ENCODE measurements at places on chromosomes 1 and 21.

DNA sequence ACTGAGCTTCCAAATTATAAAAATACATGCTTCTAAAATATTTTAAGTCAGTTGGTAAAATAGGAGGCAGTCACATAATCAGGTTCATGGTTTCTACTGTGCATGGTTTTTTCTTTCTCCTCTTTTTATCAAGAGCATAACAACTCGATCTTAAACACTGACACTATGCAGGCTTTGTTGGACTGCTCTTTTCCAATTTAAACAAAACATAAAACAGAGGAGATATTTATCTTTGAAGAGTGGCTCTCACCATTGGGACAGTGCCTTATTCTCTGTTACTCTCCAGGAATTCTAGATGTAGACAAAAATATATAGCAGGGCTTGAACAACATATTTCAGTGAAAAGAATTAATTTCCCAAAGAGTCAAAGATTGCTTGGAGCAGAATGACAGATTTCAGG, 883.5 kb upstream of the ADGRL2 start:
- no peak for DNase-seq

DNA sequence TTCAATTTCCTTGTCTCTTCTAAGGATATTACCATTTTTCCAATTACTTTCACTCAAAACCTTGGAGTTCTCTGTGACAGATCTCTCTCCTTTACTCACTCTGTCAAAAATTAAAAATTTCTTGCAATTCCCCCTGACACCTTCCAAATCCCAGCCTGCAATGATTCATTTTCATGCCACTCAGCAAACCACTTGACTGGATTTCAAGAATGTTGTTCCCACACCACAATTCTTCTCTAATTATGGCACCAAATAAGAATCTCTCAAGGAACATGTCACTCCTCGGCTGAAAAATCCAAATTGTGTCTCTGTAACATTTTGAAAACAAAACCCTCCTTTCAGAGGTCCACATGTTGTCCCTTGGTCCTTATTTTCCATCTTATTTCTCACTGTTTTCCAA, 438.9 kb upstream of the ZP4 start:
- DNase-seq: no peak

- DNase-seq: no peak
Observed at GRCh38 chr21:37799211-37800056, 116.8 kb downstream of the KCNJ6 start.

GRCh38 chr1:40421431-40422384, 28.6 kb upstream of the ZFP69B start:
- DNase-seq: no peak

DNA sequence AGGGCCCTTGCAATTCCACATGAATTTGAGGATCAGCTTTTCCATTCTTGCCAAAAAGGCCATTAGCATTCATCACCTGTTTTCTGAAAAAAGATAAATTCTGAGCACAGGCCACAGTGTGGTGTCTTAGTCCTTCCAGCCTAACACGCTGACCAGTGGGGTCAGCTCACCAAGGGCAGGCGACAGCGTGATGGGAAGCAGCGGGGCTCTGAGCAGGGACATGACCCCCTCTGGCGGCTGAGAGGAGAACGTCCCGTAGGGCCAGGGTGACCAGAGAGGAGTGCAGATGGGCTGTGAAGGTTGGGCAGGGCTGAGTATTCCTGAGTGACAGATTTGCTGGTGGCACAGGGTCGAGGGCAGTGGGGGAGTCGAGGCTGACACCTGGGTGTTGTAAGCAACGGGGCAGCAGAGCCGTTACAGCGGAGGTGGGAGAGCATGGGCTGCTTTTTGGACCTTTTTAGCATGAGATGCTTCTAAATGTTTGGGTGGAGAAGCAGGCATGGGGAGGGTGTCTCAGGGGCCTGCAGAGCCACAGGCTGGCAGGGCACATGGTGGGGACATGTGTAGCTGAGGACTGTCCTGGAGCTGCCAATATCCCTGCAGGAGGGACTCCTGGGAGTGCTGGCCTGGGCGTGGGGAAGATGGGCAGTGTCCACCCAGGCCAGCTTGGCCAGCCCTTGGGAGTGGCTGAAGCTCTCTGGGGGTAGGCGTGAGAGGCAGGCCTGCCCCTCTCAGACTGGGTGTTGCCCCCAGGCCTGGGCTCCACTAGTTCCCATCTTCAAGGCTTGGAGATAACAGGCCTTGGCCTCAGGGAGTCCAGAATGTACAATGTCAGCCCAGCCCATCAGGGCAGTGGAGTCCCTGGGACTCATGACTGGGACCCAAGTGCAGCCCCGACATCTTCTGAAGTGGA, 8.6 kb upstream of the CALML6 start:
- peak; percentile 58 for DNase-seq

DNA sequence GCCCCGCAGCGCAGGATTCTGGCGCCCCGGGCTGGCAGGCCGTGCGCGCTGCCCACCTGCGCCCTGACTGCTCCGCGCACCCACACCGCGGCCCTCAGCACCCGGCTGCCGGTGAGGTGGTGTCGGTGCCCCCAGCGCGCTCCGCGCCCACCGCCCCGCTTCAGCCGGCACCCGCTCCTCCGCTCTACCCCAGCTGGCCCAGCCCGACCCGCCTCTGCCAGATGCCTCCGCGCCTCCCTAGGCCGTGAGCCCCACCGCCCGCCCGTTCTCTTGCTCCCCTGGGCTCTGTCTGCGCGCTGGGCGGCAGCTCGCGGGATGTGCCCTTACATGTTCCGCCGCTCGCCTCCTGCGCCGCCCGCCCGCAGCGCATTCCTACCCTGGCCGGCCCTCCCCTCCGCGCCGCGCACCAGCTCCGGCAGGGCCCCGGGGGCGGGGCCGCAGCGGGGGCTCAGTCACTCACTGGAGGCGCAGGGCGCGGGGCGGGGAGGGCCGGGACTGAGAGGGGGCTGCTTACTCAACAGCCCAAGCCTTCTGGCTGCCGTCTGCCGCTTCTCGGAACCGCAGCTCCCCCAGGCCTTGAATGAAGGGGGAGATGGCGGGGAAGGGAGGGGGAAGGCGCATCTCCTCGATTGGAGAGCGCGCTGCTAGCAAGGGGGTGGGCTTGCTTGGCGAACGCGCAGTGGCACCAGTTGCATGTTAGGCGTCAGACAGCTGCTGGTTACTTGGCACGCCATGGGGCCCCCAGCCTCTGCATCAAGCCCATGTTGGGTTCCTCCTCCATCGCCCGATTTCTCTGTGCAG, at the start of gene PHLDA3:
Gene PHLDA3, minus strand, starts transcription at position 345 of the 801 bp plus-strand sequence. CDS start 402 bp downstream, outside the sequence.
- DNase-seq: no peak

DNA sequence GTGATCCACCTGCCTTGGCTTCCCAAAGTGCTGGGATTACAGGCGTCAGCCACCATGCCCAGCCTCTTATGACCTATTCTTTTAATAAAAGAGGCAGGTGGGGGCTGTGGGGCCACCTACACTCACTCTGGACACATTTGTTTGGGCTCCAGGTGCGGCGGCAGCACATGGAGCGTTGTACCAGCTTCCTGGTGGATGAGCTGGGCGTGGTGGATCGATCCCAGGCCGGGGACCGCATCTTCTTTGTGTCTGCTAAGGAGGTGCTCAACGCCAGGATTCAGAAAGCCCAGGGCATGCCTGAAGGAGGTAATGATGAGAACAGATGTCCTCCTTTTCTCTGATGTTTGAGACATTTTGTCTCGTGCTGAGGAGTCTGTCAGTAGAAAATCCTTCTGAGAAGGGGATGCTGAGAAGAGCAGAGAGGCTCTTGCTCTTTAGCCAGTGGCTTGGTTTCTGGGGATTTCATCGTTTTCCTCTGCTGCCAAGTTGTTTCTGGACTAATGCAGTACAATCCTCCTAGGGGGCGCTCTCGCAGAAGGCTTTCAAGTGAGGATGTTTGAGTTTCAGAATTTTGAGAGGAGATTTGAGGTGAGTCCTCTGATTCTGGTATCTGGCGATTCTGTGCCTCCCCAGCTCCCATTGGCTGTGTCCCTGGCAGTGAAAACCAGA, 17.9 kb upstream of the MIIP start:
- peak; percentile 10 for DNase-seq

DNA sequence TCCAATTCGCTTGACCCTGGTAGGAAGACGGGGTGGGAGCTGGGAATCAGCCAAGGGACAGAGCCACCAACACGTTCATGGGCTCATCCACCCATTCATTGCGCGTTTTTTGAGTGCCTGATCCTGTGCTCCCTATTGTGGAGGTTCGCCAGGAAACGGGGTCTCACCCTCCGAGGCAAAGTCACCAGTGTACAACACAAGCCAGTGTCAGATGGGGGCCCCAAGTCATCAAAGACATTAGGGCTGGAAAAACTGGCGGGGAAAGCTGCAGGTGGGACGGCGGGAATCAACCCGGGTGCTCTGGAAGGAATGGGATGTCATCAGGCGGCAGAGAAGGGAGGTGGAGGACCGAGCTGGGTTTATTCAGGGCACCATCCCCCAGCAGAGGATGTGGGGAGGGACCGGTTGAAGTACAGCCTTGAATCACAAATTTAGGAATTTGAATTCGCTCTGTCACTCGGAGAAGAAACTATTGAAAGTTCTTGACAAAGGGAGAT, 667 bp upstream of the NID1 start:
- no peak for DNase-seq

GRCh38 chr1:4019606-4020331, 119.7 kb upstream of the C1orf174 start:
- DNase-seq: no peak

DNA sequence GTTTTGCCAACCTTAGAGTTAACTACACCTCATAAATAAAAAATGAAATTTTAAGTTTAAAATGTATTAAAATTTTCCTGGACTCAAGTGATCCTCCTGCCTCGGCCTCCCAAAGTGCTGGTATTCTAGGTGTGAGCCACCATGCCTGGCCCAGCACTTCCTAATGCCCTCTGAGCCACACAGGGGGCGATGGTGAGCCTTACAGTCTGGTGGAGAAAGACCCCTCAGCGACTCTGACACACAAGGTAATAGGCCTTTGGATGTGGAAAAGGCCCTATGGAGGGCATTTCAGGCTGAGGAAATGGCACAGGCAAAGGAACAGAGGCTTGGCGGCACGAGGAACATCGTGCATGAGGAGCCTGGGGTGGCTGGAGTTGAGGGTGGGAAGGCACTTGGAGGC, 6.7 kb downstream of the CITED4 start:
- no peak for DNase-seq

GRCh38 chr1:222927031-222927430, 112.2 kb downstream of the DISP1 start:
- DNase-seq: no peak

- DNase-seq: no peak
Observed at GRCh38 chr1:159214149-159214760, 9.6 kb downstream of the ACKR1 start.

DNA sequence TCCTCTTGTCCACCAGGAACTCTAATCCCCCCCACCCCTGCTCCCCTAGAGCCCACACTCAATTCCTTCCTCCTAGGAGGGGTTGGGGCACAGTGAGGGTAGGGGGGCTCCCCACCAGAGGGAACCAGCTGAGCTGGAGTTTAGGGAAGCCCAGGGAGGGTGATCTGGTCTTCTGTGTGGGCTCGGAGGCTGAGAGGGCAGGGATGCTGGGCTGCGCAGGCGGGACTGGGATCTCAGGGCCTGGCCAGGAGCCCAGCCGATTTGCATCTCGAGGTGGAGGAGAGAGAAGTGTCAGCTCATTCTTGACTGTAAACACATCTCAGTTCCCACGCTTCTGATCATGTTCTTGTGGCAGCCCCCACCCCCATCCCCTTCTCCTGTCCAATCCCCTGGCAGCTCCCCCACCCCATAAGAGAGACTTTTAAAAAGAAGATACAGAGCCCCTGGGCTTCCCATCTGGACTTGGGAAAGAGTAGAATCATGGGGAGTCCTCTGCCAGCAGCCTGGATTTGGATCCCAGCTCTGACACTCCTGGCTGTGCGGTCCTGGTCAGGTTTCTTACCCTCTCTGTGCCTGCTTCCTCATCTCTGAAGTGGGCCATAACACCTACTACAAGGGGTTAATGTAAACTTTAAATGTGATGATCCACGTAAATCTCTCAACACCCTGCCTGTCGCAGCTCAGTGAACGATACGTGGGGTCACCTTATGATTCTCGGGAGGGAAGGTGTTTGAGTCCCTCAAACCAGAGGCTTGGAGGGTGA, 6.6 kb downstream of the PEAR1 start:
- DNase-seq: no peak

DNA sequence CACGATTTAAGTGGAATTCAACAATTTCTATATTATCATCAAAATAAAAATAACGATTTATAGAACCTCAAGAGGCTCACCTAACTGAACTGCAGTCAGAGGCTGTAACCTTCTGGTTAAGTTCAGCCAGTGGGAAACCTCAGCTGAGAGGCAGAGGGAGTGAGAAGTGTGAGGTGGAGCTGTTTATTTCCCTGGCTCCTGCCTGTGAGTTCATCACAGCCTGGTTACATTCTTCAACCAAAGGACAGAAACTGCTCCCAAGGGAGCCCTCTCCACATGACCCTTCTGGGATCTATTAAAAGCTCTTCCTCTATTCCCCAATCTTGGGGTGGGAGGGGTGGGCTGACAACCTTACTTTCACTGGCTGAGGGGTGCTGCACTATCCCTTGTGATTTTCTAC, 22.2 kb downstream of the DYNLT5 start:
- DNase-seq: no peak

- no peak for DNase-seq
Observed at GRCh38 chr1:67801903-67802302, 31.4 kb downstream of the GNG12 start.

- DNase-seq: peak; percentile 87
Observed at GRCh38 chr1:206544562-206545257, 37.4 kb downstream of the RASSF5 start.

GRCh38 chr1:98705591-98705990, 44.1 kb downstream of the SNX7 start:
- no peak for DNase-seq

- no peak for DNase-seq
Observed at GRCh38 chr1:235411489-235412486, 44.6 kb downstream of the TBCE start.

- DNase-seq: no peak
Observed at GRCh38 chr1:24301785-24302175, 17.4 kb upstream of the GRHL3 start.

DNA sequence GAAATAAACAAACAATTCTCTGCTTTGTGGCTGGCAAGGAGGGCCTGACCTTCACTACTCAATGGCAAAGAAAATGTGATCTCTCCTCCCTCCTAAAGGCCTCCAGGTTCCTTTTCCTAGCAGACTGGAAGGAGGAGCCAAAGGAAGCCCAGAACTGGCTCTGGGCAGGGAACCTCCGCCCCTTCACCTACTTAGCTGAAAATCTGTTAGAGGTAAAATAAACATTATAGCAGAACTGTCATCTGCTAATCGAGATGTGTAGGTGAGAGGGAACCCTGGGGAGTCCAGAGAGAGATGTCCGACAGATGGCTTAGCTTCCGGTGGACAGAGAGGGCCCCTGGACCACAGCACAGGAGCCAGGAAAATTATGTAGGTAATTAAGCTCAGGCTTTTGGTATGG, 75.2 kb upstream of the KCNA3 start:
- no peak for DNase-seq

- DNase-seq: no peak
Observed at GRCh38 chr1:182601913-182602312, 2.3 kb downstream of the RGS16 start.

GRCh38 chr21:42285569-42286245, 29.5 kb downstream of the TFF3 start:
- DNase-seq: no peak

DNA sequence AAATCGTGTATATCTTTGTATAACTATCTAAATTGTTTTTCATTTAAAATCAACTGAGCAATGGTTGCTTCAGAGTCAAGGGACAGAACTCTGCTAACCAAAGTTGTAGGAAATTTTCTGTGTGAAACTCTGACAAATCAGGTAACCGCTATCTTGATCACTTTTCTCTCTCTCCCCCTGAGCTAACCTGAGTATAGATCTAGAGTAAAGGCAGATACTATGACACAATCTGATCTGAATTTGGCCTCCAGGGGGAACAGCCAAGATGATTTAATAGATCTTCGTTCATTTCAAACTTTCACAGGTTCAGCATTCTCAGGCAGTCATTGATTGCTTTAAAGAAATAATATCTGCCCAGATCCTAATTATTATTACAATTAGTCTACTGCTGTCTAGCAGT, 472.8 kb downstream of the NUF2 start:
- no peak for DNase-seq

Data from T-helper 9 cell (primary cell).